ENCODE measurements at places on chromosomes 12 and 14.

DNA sequence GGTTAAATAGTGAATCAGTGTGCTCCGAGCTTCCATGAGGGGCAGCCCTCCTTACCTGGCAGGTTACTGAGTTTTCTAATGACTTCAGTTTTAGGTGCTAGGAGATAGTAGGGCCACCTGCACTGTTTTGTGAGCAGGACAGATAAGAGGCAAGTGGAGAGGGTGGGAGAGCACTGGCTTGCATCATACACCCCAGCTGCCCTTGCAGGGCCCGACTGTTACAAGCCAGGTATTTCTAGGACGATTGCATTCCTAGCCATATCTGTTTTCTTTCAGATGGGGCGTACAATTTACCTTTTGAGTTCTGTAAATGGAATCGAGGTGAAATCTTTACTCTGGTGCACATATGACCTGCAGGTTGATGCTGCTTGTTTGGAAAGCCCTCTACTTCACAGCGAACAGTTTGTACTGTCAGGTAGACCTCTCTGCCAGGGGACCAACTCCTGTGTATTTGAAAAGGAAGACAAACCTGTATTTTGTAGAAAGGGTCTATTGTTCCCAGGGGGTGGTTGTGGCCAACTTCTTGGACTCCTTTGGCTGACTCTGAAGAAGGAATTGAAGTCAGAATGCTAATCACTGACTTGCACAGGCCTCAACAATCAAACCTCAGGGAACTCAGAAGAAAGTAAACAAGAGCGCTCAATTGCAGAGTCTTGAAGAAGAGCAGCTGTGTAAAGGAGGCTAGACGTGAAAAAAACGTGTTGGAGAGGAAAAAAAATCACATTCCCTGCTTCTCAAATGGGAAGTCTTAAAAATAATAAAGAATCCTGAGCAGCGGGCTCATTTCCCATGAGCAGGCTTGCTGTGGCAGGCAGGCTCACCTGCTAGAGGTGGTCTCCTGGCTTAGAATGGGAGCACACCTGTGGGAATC is 57.3 kb downstream of the ETV6 start:
- no peak for DNase-seq

- DNase-seq: no peak
Measured at GRCh38 chr14:33250963-33251362, 312.3 kb downstream of the NPAS3 start.

- DNase-seq: no peak
Measured at GRCh38 chr14:92122351-92122677, 545 bp downstream of the CPSF2 start.

DNA sequence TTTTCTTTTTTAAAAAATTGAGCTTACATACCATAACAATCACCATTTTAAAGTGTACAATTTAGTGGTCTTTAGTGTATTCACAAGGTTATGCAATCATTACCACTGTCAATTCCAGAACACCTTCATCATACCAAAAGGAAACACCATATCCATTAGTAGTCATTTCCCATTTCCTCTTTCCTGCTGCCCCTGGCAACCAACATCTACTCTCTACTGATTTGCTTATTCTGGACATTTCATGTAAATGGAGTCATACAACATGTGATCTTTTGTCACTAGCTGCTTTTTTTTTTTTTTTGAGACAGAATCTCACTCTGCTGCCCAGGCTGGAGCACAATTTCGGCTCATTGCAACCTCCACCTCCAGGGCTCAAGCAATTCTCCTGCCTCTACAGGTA is 66.8 kb upstream of the CFL2 start:
- DNase-seq: no peak

DNA sequence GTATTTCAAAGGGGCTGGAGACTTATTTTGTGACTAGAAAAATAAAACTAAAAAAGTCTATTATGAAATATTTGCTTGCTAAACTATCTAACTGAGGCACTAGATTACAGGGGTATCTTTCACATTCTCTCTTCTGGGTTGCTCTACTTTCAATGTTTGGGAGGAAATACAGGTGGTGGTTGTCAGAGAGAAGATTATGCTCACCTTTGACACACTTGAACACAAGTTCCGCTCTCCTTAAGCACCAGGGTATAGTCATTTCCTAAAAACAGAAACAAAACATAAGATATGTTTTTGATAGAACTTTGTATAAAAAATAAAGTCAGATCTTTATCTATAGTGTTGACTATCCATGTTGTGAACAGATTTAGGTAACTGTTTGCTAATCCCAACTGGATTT is 45.4 kb upstream of the FGF6 start:
- DNase-seq: no peak

- DNase-seq: no peak
Measured at GRCh38 chr14:23660290-23661226, 24.4 kb downstream of the DHRS2 start.

- DNase-seq: peak; percentile 39
Measured at GRCh38 chr12:14260011-14260993, 105.2 kb upstream of the ATF7IP start.

GRCh38 chr14:38618514-38618913 is 362.6 kb upstream of the CLEC14A start:
- DNase-seq: no peak

DNA sequence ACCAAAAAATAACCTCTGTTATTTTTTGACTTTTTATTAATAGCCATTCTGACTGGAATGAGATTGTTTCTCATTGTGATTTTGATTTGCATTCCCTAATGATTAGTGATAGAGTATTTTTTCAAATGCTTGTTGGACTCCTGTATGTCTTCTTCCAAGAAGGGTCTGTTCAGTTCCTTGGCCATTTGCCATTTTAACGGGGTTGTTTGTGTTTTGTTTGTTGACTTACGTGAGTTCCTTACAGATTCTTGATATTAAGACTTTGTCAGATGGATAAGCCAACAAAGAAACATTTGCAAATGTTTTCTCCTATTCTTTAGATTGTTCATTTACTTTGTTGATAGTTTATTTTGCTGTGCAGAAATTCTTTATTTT is 651.6 kb upstream of the LRFN5 start:
- DNase-seq: no peak

GRCh38 chr12:49705479-49706134 is 1.6 kb downstream of the FMNL3 start:
- no peak for DNase-seq

- no peak for DNase-seq
Measured at GRCh38 chr12:62320054-62320453, 59.9 kb downstream of the USP15 start.

DNA sequence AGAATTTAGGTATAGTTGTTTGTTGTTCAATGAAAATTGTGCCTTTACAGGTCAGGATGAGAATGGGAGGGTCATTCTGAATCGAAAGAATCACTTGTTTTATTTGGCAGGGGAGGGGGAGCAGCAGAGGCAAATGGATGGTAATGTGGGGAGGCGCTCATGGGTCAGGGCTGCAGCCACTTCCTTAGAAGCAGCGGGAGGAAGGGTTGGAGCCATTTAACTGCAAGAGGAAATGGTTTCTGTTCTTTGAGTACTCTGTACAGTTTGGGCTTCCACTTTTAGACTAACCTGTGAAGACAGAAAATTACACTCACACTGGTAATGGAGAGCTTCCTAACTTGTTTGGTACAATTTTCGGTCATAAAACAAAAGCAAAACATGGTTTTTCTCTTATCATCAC is 57.2 kb downstream of the PIWIL1 start:
- no peak for DNase-seq

DNA sequence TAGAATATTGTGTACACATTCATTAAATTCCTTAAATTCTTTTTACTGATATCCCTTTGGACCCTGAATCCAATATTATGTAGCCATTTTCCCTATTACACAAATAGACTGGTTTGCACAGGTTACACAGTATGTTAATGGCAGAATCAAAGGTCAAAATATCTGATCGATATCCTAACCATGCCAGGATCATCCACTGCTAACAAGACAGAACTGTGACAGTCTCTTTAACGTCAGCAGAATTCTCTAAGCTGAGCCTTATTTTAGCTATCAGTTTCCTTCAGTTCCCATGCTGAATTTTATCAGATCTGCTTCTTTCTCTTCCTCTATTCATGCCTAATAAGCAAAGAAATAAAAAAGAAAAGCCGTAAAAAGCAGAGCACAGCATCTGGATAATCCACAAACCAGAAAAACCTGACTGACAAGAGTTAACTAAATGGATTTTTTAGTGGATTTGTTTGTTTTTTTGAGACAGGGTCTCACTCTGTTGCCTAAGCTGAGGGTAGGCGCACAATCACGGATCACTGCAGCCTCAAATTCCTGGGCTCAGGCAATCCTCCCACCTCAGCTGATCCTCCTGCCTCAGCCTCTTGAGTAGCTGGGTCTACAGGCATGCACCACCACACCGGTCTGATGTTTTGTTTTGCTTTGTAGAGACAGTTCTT is 130.4 kb downstream of the PAWR start:
- DNase-seq: no peak
